ENCODE measurements at places on chromosomes 7 and 10.

DNA sequence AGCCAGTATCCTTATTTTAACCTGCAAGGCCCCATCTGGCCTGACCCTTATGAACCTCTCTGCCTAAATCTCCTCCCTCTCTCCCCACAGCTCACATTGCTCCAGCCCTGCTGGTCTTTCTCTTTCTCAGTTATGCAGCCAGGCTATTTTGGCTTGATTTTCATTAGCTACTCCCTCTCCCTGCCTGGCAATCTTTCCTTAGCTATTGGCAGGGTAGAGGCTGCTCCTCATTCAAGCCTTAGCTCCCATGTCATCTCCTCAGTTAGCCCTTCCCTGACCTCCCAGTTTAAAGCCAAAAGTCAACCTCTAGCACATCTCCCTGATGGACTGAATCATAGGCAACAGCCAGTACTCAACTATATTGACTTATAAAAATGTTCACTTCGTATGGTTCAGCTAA, 214.4 kb upstream of the CELF2 start:
- DNase-seq = no peak

GRCh38 chr7:90824386-90825307, 228.5 kb downstream of the CDK14 start:
- no peak for DNase-seq

- no peak for DNase-seq
Measured at GRCh38 chr10:62056219-62056618, 154.7 kb downstream of the ARID5B start.

- DNase-seq = no peak
Measured at GRCh38 chr7:94676431-94676830, 20.5 kb upstream of the SGCE start.

GRCh38 chr7:105591522-105591921, 10.2 kb upstream of the EFCAB10 start:
- DNase-seq = no peak

- DNase-seq = peak; percentile 62
Measured at GRCh38 chr10:86401588-86402282, 35.1 kb upstream of the GRID1 start.

DNA sequence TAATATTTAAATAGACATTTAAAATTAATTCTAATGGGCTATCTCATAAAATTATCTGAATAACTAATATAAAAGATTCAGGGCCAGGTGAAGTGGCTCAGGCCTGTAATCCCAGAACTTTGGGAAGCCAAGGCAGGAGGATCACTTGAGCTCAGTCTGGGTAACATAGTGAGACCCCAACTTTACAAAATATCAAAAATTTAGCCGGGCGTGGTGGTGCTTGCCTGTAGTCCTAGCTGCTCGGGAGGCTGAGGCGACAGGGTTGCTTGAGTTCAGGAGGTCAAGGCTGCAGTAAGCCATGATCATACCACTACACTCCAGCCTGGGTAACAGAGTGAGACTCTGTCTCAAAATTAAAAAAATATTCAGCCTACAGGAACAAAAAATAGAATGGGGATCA, 12.5 kb downstream of the NOBOX start:
- no peak for DNase-seq

Measured in activated T-cell treated with anti-CD3 and anti-CD28 coated beads, Interleukin-2, amount 50 U/mL, for 24 hours (primary cell).